ENCODE measurements at places on chromosomes 12 and 14. TPM values are rescaled to one million over a fixed set of nuclear protein-coding genes. Genes with fewer than 3 reads are reported as not detected.

Gene MUCL1
- not detected for total RNA-seq

DNA sequence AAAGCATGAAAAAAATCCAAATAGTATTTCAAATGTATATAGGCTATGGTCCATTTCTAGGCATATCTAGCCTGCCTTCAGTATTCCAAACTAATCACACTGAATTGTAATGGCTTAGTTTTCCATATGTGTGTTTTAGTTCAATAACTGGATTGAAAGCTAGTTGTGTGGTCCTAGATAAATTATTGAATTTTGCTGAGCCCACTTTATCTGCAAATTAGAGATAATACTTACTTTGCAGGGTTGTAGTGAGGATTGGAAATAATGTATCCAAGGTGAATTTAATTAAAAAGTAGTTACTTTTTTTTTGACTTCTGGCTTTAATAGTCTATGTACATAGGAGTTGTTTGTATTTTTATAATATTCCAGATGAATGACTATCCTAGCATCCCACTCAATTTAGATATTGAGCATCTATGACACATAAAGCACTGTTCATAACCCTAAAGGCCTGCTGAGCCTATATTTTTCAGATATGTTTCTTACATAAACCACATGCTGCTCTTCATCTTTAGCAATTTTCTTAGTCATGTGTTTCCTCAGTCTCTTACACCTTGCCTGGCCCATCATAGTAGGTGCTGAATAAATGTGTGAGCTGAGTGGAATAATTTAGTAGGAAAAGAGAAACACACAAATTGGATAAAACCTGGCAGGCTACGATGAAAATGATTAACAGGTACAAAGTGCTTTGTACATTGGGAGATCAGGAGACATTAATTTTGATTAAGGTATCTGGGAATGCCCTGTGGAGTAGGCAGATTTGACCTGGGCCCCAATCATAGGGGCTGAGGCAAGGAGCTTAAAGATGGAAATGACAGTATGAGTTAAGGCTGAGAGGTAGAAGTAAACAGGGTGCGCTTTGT lies 1.1 kb upstream of the ATP23 start:
- H3K27me3 ChIP-seq = no peaks in the 10 kb centered on the region
- H3K36me3 ChIP-seq = no peaks in the 10 kb centered on the region
- peak overlapping the region; percentile 87 for H3K27ac ChIP-seq
- DNase-seq = no peak
- H3K4me3 ChIP-seq = peak overlapping the region; percentile 51
- H3K4me1 ChIP-seq = peaks cover 4% of the 10 kb centered on the region

- no peaks in the 10 kb centered on the region for H3K36me3 ChIP-seq
- H3K27me3 ChIP-seq = no peaks in the 10 kb centered on the region
- H3K27ac ChIP-seq = no peak overlapping the region
- H3K4me1 ChIP-seq = no peaks in the 10 kb centered on the region
Observed at GRCh38 chr14:56202256-56202655, 84.0 kb downstream of the PELI2 start.

DNA sequence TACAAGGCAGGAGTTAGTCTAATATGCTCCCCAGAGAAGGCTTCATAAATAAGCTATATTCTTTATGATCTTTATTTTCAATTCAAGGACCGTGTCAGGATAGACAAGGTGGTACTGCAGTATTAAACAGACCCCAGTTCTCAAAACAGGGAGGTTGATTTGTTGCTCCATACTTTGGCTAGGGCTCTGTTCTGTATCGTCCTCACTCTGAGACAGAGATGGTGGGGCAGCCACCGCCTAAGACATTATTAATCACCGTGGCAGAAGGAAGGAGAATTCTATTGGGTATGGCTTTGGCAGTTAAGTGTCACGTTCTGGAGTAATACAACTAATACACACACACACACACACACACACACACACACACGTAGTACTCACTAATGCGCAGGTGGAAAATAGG lies 117.0 kb upstream of the SLCO1C1 start:
- H3K4me3 ChIP-seq = no peak overlapping the region
- no peaks in the 10 kb centered on the region for H3K36me3 ChIP-seq
- H3K4me1 ChIP-seq = no peaks in the 10 kb centered on the region

DNA sequence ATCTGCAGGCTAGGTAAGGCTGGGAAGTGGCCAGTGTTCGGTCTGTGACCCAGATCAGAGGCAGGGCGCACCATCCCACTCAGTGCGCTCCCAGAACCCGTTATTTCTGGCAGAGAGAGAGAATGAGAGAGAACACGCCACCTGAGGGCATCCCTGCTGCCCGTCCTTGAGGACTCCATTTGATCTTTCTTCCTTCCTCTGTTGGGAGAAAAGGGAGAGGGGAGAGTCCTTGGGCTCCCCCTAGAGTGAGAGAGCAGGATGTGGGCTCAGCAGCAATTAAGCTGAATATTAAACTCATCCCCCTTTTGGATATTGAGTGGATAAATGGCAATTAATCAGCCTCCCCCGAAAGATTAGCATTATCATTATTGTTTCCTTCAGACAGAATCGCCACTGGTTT lies 70.6 kb downstream of the IFT43 start:
- H3K4me3 ChIP-seq = no peak overlapping the region
- H3K36me3 ChIP-seq = no peaks in the 10 kb centered on the region
- no peak for DNase-seq
- no peak overlapping the region for H3K27ac ChIP-seq
- no peaks in the 10 kb centered on the region for H3K27me3 ChIP-seq

Gene PPM1H
- total RNA-seq = 8.1 TPM

- H3K27ac ChIP-seq = no peak overlapping the region
- H3K4me3 ChIP-seq = no peak overlapping the region
- no peaks in the 10 kb centered on the region for H3K27me3 ChIP-seq
- no peak for DNase-seq
- H3K4me1 ChIP-seq = no peaks in the 10 kb centered on the region
Observed at GRCh38 chr12:31001581-31002360, 71.9 kb upstream of the DDX11 start.

DNA sequence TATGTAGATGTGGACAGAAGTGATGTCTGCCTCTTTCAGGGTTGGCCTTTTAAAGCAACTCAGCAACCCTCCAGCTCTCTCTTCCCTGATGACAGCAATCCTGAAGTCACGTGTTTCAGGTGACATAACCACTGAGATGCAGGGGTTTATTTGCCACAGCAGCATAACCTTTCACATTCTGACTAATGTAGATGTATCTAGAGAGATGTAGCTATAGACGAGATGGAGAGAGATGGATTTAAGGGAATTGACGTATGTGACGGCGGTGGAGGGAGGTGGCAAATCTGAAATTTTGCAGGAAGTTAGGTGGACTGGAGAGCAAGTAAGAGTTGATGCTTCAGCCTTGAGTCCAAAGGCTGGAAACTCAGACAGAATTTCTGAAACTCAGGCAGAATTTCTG lies 126.0 kb downstream of the ZFP36L1 start:
- H3K27ac ChIP-seq = peak overlapping the region; percentile 17
- no peak for DNase-seq
- H3K4me1 ChIP-seq = no peaks in the 10 kb centered on the region

Gene ITGA5
- total RNA-seq = 120 TPM

GRCh38 chr12:123548107-123548506 lies 14.6 kb upstream of the RILPL1 start:
- no peaks in the 10 kb centered on the region for H3K36me3 ChIP-seq
- no peaks in the 10 kb centered on the region for H3K27me3 ChIP-seq
- H3K27ac ChIP-seq = no peak overlapping the region
- no peak for DNase-seq
- H3K4me1 ChIP-seq = no peaks in the 10 kb centered on the region
- H3K4me3 ChIP-seq = no peak overlapping the region

DNA sequence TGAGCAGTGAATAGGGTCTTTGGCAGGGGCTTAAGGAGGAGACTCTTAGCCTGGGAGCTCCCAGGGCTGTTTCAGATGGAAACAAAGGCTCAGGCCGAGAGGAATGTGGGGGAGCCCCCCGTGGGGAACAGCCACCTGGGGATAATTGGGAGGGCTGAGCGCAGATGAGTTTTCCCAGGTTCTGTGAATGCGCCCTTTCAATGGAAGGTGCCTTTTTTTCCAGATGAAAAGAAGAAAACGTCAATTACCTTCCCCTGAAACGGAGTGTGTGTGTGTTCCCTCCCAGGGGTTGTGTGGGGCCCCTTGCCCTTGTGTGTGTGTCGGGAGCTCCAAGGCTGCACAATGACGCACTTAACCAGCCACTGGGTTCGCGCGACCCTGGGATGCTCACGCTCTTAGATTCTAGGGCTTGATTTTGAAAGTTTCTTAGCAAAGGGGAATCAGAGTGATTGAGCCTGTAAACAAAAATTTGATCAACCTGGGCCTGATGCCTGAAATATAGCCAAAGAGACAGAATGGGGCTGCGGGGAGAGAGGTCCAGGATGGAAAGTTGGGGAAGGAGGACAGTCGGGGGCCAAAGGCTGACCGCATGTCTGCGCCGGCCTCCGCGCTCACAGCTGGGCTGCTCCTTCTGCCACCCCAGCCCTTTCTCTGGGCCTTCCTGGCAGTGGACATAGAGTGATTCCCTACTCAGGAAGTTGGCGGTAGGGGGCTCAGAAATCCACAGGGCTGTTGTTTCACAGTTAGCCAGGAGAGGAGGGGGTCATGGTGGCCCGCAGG lies 14.6 kb downstream of the MEG3 start:
- no peaks in the 10 kb centered on the region for H3K4me1 ChIP-seq
- H3K27ac ChIP-seq = no peak overlapping the region
- H3K27me3 ChIP-seq = no peaks in the 10 kb centered on the region
- no peak for DNase-seq
- no peaks in the 10 kb centered on the region for H3K36me3 ChIP-seq

DNA sequence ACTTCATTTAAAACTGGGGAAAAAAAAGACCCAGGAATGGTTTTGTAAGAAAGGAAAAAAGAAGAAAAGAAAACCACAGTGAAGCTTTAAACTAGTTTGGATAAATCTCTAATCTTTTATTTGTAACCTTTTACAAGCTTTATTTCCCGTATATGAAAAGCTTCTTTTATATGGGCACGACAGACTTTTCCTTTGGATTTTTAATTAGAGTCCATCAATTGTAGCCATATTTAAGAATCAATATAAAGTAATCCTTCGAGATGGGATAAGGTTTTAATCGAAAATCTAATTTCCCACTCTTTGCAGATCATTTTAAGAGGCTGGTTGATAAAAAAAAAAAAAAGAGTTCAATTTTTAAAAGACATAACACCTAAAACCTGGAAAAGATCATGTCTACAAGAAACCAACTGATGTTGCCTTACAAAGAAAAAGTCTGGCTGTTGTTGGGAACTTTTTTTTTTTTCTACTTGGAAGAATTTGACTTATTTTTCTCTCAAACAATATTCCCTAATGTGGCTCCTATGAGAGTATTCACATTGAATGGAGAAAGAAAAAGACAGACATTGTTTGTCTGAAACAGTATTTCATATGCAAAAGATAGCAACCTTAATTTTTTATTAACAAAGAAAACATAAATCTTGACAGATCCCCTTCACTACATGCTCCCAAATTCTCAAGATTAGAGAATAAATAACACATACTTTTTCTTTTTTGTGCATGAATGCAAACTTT lies 4.9 kb upstream of the OTX2 start:
- no peaks in the 10 kb centered on the region for H3K36me3 ChIP-seq
- H3K4me3 ChIP-seq = no peak overlapping the region

DNA sequence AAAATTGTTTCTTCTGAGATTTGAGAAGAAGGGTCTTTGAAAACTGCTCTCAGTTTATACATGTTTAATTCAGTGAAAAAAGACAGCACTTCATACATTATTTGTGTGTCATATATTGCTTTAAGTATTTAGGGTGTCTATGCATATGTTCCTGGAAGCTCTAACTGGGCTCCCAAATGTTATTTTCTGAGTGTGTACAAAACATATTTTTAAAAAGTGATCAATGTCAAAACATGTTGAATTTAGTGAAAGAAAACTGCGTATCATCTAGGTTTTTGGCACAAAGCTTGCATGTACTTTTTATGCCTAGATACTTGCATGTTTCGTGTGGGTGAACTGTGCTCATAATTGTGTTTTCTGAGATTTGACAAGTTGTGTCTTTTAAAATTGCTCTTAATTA lies 81.6 kb downstream of the ASCL4 start:
- no peaks in the 10 kb centered on the region for H3K4me1 ChIP-seq
- no peak overlapping the region for H3K27ac ChIP-seq
- H3K4me3 ChIP-seq = no peak overlapping the region
- no peaks in the 10 kb centered on the region for H3K36me3 ChIP-seq

GRCh38 chr14:34966413-34966812 lies 16.4 kb upstream of the SRP54 start:
- DNase-seq = no peak
- H3K4me3 ChIP-seq = no peak overlapping the region
- H3K27ac ChIP-seq = no peak overlapping the region
- no peaks in the 10 kb centered on the region for H3K36me3 ChIP-seq
- no peaks in the 10 kb centered on the region for H3K4me1 ChIP-seq
- no peaks in the 10 kb centered on the region for H3K27me3 ChIP-seq

Gene EPYC
- total RNA-seq = not detected

DNA sequence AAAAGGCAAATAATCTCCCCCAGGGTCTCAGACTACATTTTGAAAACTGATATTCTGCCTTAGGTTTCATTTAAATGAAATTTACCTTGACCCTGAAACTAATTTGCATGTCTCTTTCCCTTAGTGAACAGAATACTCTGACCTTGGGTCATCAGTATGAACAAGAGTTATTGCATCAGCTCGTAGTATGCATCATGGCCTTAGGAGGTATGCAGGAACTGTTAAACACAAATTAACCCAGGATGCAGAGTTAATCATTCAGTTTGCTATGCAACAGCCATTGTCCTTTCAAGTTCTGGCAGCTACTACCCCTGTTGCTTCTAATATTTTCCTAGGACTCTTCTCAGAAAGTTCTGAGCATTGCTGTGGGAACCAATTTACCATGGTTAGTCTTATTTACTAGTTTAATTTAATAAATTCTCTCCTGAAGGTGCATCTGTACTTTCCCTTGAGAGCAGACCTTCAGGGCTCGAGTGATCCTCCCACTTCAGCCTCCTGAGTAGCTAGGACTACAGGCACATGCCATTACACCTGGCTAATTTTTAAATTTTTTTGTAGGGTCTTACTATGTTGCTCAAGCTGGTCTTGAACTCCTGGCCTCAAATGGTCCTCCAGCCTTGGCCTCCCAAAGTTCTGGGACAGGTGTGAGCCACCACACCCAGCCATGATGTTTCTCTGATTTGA lies 126.7 kb downstream of the TTC6 start:
- no peaks in the 10 kb centered on the region for H3K36me3 ChIP-seq
- no peak overlapping the region for H3K4me3 ChIP-seq
- H3K27me3 ChIP-seq = no peaks in the 10 kb centered on the region

DNA sequence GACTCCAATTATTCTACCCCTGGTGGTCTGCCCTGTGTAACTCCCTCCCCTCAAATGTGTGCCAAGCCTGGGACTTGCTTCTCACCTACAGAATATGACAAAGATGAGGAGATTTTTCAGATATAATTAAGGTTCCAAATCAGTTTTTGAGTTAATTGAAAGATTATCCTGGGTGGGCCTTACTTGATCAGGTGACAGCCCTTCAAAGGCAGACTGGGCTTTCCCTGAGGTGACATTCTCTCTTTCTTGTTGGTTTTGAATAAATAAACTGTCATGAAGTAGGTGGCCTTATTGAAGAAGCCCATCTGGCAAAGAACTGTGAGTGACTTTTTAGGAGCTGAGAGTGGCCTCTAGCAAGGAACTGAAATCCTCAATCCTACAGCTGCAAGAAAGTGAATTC lies 106.0 kb downstream of the BRMS1L start:
- DNase-seq = no peak
- H3K27ac ChIP-seq = no peak overlapping the region
- H3K4me3 ChIP-seq = no peak overlapping the region
- H3K4me1 ChIP-seq = no peaks in the 10 kb centered on the region
- H3K36me3 ChIP-seq = no peaks in the 10 kb centered on the region

Gene CD163
- total RNA-seq = 25.3 TPM

GRCh38 chr12:20044846-20045245 lies 323.5 kb upstream of the PDE3A start:
- no peaks in the 10 kb centered on the region for H3K27me3 ChIP-seq
- no peaks in the 10 kb centered on the region for H3K36me3 ChIP-seq
- DNase-seq = no peak

- no peak overlapping the region for H3K27ac ChIP-seq
- no peak overlapping the region for H3K4me3 ChIP-seq
- no peak for DNase-seq
- H3K36me3 ChIP-seq = no peaks in the 10 kb centered on the region
Observed at GRCh38 chr14:88069677-88070076, 64.7 kb downstream of the GPR65 start.

Measured in colonic mucosa (tissue), 4 donors.